Stimulated activated CD8-positive, alpha-beta memory T cell treated with anti-CD3 and anti-CD28 coated beads, Interleukin-4, amount 100 ng/mL, for 24 hours (primary cell): ENCODE measurements at places on chromosomes 12 and 14.

GRCh38 chr14:86196471-86196870 lies 666.5 kb downstream of the FLRT2 start:
- no peak for DNase-seq

DNA sequence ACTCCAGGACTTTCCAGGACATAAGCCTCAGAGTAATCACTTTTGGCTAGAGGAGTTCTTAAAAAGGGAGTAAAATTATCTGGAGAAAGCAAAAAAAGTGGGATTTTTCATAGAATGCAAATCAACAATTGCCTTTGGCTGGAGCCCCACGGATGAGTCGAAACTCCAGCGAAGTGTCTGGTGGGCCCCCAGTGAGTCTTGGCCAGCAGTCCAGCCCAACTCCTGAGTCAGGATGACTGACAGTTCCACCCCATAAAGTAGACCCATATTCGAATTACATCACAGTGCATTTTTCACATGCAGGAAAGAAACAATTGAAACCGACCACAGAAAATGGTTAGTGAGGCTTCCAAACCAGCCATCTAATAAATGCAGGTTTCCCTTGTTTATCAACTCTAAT lies 265.7 kb downstream of the BCL11B start:
- no peak for DNase-seq

- DNase-seq = no peak
These were observed 88.5 kb downstream of the GPHN start for GRCh38 chr14:66596241-66596985.

GRCh38 chr14:33493266-33493665 lies 457.6 kb downstream of the EGLN3 start:
- DNase-seq = no peak

DNA sequence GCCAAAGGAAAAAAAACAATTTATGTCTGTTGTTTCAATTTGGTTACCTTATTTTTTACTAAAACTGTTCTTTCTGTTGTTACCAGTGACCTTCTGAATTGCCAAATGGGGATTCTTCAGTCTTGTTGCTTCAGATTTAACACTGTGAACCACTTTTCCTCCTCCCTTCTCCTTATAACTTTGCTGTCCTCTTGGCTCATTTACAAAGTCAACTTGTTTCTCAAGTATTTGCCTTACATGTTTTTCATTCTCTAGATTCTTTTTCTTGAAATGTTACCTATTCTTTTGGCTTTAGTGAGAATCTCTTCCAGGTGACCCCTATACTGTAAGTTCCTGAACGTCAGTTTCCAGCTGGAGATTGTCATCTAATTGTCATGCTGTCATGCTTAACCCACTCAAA lies 19.4 kb downstream of the FUT8 start:
- DNase-seq = no peak

GRCh38 chr12:64740646-64741045 lies 18.6 kb downstream of the GNS start:
- DNase-seq = no peak

- DNase-seq = no peak
These were observed 74.4 kb upstream of the MAP1LC3B2 start for GRCh38 chr12:116484807-116485206.

- no peak for DNase-seq
These were observed 185.5 kb upstream of the FAR2 start for GRCh38 chr12:28963554-28963953.

- DNase-seq = no peak
These were observed 388.5 kb upstream of the MIS18BP1 start for GRCh38 chr14:45641541-45641940.

- DNase-seq = no peak
These were observed 8.8 kb upstream of the GPRC5D start for GRCh38 chr12:12960639-12961209.

DNA sequence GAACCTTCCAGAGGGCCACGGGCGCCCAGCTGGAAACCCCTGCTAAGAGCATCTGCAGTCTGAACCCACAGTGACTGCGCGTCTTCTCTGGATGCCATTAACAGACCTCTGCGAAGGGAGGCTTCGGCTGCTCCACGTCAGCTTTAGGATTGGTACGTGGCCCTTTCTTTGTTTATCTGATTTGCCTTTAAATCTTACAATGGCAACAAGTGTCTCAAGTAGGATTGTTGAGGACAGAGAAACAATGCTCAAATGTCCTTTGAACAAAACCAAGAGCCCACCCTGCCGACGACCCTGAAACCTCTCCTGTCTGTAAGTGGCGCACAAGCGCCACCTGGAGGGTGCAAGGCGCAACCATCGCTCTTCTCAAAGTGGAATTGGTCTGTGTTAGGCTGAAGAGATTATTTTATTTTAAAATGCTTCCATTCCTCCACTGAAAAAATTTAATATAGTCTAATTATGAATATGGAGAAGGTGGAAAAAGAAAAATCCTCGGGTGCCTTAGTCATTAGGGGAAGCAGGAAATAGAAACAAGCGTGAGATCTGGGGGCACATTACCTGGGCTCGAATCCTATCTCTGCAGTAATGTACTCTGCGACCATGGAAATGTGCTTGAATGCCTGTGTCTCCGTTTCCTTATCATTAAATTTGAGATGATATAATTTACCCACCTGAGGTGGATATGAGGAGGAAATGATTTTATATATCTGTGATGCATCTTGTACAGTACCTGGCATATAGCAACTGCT lies 82.6 kb upstream of the PTPRB start:
- DNase-seq = peak; percentile 2

GRCh38 chr14:59690426-59690825 lies 113.8 kb upstream of the CCDC175 start:
- DNase-seq = no peak

DNA sequence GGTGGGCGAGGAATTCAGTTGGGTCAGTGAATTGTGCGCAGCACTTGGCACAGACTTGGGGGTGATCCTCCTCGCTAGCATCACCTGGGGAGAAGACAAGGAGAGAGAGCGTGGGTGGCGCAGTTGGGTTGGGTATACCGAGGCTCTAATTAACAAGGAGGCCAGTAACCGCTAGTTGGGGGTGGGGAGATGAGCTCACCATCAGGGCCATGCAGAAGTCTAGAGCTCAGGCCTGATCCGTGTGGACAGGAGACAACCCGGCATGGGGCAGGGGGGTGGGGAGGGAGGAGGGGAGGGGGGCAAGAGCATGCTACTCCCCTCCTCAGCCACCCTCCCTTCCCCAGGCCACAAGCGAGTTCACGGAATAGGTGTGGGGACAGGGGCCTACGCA lies 580 bp downstream of the SALL2 start:
- DNase-seq = no peak

DNA sequence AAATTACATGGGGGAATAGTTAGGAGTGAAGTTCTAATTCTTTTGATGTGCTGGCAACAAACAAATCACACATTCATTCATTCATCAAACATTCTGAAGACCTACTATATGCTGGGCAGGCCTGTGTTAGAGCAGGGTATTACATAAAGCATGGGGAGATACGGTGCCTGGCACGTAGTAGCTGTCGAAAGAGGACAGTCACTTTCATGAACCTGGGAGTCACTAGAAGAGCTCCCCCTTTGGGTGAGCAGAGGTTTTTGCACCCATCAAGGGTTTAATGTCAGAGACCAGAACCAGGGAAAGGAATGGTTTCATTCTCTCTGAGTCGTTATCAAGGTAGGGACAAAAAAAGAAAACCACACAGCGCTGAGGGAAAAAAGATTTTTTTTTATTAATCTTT lies 10.0 kb downstream of the LHX5 start:
- DNase-seq = no peak

DNA sequence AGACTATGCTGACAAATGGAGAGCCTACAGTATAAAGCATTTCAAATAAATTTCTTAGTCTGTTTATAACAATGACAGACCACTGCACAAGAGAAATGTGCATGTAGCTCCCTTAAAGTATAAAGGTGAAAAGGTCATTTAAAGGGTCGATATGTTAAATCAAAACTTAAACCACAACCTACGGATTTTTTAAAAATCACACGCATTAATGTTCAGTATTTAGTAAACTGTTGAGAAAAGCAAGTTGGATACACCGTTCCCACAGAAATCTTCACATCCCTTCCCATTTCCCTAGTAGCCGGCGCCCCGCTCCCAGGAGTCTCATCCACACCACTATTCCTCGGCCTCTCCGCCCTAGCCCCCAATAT lies 614 bp downstream of the FKBP3 start:
- no peak for DNase-seq

DNA sequence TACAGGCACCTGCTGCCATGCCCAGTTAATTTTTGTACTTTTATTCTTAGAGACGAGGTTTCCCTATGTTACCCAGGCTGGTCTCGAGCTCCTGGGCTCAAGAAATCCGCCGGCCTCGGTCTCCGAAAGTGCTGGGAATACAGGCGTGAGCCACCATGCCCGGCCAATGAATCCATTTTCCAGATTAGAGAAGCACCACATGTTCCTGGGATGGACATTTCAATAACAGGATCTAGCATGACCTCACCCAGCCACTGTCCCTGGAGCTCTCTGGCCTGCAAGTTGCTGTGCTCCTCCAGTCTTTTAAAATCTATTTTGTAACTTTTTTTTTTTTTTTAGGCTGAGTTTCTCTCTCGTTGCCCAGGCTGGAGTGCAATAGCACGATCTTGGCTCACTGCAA lies 2.2 kb downstream of the GPR132 start:
- no peak for DNase-seq

GRCh38 chr12:130990034-130990433 lies 36.3 kb downstream of the ADGRD1 start:
- no peak for DNase-seq

- no peak for DNase-seq
These were observed 694.3 kb upstream of the MGAT4C start for GRCh38 chr12:86950444-86950843.

DNA sequence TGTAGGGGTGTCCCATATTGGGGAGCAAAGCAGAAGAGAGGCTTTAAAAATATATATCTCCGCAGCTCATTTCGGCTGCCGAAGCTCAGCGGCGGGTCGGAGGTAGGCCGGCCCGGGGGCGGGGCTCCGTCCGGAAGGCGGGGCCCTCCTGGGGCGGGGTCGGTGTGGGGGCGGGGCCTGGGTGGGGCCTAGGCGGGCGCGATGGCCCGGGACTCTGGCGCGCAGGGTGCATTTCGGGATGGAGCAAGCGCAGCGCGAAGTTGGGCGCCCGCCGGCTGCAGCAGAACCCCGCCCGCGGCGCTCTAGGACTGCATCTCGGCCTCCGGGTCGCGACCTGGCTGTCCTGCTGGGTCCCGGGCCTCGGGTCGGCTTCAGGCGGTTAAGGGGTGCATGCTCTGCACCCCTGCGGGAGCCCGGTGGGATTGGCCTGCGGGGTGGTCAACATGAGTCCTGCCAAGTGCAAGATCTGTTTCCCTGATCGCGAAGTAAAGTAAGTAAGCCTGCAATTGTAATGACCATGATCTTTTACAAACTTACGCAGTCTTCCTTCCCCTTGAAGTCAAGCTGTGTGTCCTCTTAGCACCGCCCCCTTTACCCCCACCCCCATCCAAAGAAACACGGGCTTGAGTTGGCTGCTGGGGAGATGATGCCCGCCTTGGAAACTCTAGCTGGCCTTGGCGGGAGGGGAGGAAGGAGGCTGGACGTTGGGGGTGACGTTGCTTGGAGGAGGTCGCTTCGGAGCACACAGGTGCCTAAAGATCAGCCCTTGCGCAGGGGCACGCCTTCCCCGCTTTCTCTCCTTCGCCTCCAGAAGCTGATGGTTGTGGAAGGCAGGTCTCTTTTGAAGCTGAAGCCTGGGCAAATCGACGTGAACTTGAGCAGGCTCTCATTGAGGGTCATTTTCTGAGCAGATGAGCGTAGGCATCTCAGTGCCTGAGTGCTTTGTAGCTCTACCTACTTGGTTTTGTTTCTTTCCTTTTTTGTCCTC lies 38.4 kb downstream of the ACACB start:
- DNase-seq = peak; percentile 69

- no peak for DNase-seq
These were observed 132.4 kb downstream of the ANO6 start for GRCh38 chr12:45348311-45348710.

GRCh38 chr12:104682790-104683279 lies 226.1 kb downstream of the CHST11 start:
- peak; percentile 56 for DNase-seq
